ENCODE measurements at places on chromosomes 2 and 18. TPM values are rescaled to one million over a fixed set of nuclear protein-coding genes. Genes with fewer than 3 reads are reported as not detected.

DNA sequence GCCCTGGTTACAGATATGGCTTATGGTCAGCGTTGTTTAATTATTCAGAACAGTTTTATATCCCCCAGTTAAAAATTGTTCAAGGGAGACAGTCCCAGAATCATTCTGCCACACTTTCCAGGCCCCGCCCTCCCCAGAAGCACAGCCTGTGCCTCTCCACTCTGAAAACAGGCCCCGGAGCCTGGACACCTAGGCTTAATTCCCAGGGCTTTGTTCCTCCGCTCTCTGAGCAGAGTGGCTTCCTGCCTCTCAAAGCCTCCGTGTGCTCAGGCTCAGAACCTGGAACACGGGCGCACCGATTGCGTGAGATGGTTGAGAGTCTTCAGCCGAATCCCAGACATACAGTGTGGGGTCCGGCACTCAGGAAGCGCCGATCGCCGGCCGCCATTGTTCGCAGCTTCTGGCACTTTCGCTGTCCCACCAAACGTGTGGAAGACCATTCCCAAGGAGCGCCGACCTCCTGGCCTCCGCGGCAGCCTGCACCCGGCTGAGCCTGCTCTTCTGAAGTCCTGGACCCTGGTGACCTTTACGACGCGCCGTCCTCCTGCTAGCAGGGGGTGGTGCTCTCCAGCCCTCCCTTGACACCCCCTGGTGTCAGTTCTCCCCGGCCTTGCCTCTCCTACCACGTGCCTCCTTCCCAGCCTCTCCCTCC is 45.6 kb downstream of the TWIST2 start:
- no peak for DNase-seq

- no peak for DNase-seq
Measured at GRCh38 chr2:240507778-240508251, 50.0 kb downstream of the ANKMY1 start.

- no peak for DNase-seq
Measured at GRCh38 chr18:21162786-21163185, 51.2 kb upstream of the ROCK1 start.

DNA sequence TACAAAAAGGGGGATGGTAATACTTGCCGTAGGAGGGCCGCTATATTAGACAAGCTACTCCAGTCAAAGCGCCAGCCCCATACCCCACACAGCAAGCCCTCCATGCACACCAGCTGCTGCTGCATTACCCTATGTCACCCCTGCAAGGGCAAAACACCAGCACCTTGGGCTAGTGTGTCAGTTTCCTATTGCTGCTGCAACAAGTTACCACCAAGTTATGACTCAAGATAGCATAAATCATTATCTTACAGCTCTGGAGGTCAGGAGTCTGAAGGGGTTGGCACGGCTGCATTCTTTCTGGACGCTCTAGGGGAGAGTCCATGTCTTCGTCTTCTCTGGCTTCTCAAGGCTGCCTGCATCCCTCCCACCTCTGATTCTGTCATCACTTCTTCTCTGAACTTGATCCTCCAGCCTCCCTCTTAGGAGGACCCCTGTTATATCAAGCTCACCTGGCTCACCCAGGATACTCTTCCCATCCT is 88.6 kb upstream of the ACAA2 start:
- DNase-seq = no peak

The ATP8B1 gene
- total RNA-seq = 3.4 TPM

DNA sequence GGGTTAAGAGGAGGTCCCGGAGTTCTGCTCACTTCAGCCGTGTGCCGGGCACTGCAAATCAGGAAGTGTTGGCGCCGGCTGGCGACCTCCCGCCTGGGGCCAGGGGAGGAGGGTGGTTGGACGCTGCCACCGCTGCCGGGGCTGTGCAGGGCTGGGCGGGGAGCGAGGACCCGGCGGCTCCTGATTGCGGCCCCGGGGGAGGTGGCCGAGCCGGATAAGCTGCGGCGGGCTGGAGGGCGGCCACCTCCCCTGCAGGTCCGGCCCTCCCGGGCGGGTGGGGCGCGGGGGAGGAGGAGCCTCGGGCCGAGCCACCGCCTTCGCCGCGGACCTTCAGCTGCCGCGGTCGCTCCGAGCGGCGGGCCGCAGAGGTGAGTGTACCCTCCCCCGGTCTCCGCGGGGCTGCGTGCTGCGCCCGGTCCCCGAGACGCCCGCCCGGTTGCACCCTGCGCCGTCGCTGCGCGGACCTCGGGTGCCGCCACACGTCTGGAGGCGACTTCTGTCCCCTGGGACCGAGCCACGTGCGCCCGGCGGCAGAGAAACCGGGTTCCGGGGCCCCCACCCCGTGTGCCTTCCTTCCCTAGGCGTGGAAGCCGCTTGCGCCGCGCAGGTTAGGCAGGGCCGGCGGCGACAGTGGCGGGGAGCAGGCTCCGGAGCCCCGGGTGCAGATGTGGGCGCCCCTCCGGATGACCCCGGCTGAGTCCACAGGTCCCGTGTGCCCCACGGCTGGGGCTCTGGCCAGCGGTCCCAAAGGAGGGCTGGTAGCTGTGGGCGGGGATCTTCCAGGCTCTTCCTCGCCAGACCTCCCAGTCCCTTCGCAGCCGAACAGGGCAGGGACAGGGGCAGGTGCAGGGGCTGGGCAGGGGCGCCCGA is at the start of gene STEAP3:
Gene STEAP3 (plus strand): TSS at position 314 of the 870 bp plus-strand sequence. CDS start 7,179 bp downstream, outside the sequence.
- peak; percentile 80 for DNase-seq

GRCh38 chr2:163919717-163920116 is 183.9 kb upstream of the FIGN start:
- no peak for DNase-seq

GRCh38 chr2:71796174-71796593 is 342.8 kb downstream of the DYSF start:
- no peak for DNase-seq

The CYTIP gene
- not detected for total RNA-seq

The SPATA3 gene
- total RNA-seq = not detected

- peak; percentile 37 for DNase-seq
Measured at GRCh38 chr2:102065675-102066252, 74.0 kb downstream of the IL1R2 start.

The PMAIP1 gene
- 2.7 TPM for total RNA-seq

The WDR35 gene
- 4.4 TPM for total RNA-seq

GRCh38 chr18:34544930-34545329 is 165.2 kb upstream of the DTNA start:
- no peak for DNase-seq

DNA sequence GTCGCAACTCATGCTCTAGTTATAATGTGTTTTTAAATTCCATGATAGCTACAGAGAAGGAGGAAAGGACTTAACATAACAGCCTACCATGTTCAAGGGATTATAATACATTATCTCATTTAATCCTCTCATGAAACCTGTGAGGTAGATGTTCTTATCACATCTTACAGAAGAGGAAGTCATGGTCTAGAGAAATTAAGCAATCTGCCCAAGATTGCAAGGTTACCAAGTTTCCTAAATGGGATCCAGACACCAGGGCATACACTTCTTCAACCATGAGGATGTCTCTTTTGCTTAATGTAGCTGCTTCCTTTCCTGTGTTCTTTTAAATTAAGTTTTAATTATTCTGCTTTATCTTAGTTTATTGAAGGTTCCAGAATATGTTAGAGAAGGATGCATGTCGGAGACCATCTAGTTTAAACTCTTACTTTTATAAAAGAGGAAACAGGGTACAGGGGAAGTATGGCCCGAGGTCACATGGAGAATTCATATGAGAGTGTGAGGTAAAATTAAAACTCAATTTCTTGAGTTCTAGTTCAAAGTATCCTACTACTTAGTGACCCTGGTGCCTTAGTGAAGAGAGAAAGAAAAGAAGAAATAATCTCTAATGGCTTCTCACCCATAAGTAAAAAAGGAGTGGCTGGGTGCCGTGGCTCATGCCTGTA is 3.6 kb upstream of the IL1A start:
- DNase-seq = no peak

The BCL2 gene
- total RNA-seq = 5.1 TPM

DNA sequence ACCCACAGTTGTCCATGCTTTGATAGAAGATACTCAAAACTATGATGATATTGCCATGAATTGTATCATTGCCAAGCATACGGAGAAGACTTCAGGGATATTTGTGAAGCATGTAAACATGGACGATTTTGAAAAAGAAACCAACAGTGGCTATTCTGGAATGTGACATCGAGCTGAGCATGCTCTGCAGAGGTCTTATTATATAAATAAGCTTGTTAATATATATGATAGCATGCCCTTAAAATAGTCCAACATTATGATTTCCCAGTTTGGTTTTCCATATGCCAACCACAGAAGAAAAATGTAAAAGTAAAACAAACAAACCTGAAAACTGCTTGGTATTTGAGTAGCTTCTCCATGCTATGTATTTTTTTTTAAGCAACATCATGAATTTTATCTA is 159.1 kb downstream of the LNPK start:
- no peak for DNase-seq

The G6PC2 gene
- total RNA-seq = not detected

DNA sequence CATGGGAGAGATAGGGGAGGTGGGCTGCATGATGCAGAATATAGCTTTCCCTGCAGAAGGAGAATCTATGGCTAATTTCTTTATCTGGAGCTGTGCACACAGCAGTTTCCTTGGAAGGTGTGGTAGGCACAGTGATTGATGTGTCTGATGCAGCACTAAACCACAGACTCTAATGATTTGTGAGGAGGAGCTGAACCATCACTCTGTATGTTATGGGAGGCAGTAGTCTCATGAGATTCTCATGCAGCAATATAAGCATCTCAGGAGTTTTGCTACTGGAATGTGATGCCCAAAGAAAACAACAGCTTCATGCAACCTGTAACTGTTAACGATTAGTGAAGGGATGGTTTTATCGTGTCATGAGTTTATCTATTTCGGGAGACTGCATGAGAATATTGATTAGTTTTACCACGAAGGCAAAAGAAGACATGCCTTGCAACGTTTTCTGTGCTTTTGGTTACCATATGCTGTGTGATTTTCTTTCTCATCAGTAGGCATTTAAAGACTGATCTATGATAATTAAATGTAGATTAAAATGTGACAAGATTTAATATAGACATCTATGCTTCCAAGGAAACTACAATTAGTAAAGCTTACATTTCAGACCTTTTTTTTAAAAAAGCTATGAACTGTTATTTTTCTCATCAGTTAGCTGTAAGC is 286.8 kb downstream of the ARL6IP6 start:
- DNase-seq = no peak

- DNase-seq = no peak
Measured at GRCh38 chr2:165450156-165450555, 19.3 kb upstream of the CSRNP3 start.

DNA sequence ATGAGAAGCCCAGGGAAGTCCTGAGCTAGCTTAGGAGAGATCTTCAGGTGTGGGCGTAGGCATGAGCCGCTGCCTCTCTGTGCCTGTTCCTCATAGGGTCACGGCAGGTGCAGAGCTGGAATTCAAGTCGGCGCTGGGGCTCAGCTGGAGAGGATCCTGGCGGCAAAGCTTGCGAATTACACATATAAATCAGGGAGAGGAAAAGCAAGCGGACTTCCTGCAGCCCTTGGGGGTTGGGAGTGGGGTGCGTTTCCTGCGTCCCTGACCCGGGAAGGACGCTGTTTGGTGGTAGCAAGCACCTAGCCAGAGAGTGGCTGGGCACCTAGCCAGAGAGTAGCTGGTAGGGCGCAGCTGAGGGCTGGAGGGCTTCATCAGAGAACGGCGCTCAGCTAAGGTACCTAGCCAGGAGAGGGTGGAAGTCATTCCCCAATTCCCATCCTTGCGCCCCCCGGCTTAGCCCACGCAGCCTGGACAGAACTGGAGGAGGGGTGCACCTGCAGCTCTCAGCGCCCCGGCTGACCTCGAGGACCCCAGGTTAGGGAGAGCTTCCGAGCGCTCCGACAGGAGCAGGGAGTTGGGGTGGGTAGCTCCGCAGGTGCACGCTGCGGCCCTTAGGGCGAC is 459 bp upstream of the EFR3B start:
- DNase-seq = no peak

DNA sequence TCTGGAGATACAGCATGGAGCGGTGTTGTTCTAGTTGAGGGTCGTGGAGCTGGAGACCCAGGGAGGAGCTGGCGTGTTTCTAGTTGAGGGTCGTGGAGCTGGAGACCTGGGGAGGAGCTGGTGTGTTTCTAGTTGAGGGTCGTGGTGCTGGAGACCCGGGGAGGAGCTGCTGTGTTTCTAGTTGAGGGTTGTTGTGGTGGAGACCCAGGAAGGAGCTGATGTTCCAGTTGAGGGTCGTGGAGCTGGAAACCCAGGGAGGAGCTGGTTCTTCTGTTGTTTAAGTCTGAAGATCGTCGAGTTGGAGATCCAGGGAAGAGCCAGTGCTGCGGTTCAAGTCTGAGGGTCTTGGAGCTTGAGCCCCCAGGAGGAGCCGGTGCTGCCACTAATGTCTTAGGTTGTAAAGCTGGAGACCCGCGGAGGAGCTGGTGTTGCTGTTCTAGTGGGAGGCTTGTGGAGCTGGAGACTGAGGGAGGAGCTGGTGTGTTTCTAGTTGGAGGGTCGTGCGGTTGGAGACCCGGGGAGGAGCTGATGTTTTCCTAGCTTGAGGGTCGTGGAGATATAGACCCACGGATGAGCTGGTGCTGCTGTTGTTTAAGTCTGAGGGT is 155.3 kb downstream of the RTP5 start:
- no peak for DNase-seq

The AFF3 gene
- total RNA-seq = 1.6 TPM

DNA sequence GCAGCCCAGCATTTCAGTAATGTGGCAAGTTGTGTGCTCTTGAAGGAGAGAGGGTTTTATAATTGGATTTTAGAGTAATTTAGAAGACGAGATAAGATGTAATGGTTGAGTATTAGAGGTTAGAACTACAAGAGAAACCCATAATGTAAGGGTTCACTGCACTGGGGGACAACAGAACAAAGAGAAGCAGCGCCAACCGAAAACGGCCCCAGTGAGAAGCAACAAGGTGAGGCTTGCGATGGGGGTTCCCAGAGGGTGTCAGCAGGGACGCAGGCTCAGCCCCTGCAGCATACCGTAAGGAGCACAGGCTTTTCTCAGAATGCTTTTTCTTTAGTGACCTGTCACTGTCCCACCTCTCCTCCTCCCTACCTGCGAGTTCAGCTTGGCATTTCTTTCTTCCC is 183.9 kb upstream of the ETAA1 start:
- DNase-seq = no peak

The UGT1A1 gene
- 6.9 TPM for total RNA-seq

The KCNS3 gene
- total RNA-seq = 75.3 TPM

The HTR2B gene
- total RNA-seq = 0.51 TPM

Data from Caki2 (cell line).